ENCODE measurements at places on chromosomes 2 and 18.

- DNase-seq, result peak; percentile 12
These were observed 51.7 kb upstream of the CCDC85A start for GRCh38 chr2:56132138-56132537.

- no peak for DNase-seq
These were observed 10.5 kb upstream of the KLF7 start for GRCh38 chr2:207176247-207176646.

DNA sequence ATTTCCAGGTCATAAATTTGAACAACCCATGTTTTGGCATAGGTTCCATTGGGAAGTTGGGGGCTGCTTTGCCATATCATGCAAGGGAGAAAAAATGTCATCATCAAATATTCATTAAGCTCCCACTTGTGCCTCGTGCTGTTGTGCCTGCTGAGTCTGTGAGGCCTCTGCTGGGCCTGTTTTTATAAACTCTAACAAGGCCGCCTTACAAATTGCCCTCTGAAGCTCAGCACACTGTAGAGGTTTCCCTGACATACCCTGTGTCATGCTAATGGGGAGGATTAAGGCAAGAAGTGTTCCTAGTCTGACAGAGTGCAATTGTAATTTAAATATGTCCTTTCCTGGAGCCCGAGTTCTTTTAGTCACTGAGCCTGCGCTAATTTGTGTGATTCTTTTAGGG lies 17.6 kb downstream of the OSBPL6 start:
- no peak for DNase-seq

- DNase-seq, result no peak
These were observed 152.1 kb downstream of the NEDD4L start for GRCh38 chr18:58196164-58196563.

- no peak for DNase-seq
These were observed 97.7 kb downstream of the XRCC5 start for GRCh38 chr2:216206821-216207220.

GRCh38 chr2:75090770-75091515 lies 108.4 kb downstream of the TACR1 start:
- no peak for DNase-seq

- DNase-seq, result no peak
These were observed 202.9 kb upstream of the HDAC4 start for GRCh38 chr2:239603411-239604356.

GRCh38 chr2:227326783-227327182 lies 1.7 kb downstream of the MFF start:
- DNase-seq, result no peak

DNA sequence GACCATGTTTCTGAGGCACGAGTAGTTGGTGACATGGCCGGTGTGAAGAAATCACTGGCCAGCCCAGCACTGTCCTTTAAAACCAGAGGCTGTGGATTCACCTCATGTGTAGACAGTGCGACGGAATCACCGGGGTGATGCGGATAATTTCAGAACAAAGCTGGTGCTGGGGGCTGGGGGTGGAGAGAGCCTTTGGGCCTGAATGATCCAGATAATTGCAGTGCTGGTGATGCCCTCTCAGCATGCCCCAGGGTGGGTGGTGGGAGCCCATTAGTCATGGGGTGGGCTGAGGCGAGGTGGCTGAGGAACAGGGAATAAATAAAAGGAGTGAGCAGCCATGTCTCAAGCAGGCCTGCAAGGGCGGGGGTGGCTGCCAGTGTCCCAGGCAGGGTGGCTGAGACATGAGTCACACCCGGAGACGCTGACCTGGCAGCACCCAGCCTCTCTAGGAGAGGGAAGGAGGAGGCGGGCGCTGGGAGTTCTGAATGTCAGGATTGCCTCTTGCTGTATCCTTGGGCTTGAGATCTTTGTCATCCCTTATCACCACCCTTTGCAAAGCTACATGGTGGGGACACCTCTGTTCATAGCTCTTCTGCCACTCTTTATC lies 151.1 kb upstream of the MSH6 start:
- DNase-seq, result peak; percentile 99

DNA sequence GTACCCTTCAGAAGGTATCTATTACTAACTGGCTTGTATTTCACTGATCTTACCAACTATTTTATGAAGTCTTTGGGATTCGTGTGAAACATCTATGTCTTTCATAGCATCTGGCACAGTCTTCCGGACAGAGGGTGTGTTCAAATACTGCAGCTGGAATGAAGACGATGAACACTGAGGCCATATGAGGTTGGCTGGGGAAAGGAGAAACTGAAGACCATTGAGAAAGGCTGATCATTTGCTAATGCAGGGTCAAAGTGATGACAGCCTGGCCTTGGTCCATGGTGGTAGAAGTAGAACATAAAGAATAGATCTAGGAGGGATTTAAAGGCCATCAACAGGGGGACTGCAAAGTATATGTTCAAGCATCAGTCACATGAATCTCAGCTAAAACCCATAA lies 132.7 kb downstream of the CCBE1 start:
- DNase-seq, result no peak
